Non-pigmented ciliary epithelial cell (primary cell): ENCODE measurements at places on chromosomes 5 and 9.
A peak's percentile ranks its signal among the peaks of the same experiment; 100 is the strongest.

- peak; percentile 91 for DNase-seq
Observed at GRCh38 chr9:35114113-35114839, 1.4 kb downstream of the ATOSB start.

GRCh38 chr5:172111852-172112225, 76.2 kb downstream of the STK10 start:
- peak; percentile 85 for DNase-seq

DNA sequence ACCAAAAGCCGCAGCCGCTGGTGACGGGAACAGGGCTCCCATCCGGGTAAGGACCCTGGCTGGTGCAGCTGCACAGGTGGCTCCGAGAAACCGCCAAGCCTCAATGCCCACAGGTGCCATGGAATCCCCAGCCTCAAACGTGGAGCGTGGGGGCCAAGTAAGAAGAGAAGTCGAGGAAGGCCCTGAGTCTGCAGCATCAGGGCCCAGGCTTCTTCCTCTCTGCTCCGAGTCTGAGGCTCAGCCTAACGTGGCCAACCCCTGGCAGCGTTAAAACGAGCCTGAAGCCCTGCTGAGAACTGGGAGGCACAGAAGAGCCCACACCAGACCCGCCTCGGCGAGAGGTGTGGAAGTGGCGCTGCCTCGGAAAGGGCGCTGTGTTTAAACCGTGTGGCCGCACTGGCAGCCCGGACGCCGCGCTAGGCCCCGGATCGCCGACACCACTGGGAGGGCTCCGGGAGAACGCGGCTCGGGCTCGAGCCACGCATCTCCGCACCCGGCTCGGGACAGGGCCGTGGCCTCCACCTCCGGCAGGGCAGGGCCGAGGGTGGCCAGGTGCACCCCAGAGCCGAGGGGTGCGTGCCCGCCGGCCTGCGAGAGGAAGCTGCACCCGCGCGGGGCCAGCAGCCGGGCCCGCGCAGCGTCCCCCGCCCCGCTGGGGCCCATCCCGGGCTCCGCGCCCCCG, 730 bp downstream of the ZMYND19 start:
- DNase-seq: no peak

- no peak for DNase-seq
Observed at GRCh38 chr9:35835766-35836165, 6.7 kb downstream of the TMEM8B start.

DNA sequence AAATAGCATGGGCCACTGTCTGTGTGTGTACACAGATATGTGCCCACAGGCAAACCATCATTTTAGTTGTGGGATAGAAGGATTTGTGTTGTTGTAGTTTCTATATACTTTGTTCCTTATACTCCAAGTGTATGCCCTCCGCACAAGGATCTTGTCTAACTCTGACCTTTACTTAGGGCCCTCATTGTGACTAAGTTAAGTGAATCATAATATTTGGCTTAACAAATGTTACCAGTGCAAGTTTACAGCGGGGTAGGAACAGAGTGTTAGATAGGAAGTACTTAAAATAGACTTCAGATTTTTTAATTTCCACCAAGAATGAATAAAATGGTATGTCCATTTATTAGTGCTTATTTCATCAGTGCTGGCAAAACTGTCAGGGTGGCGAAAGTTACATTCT, 29.5 kb upstream of the CYFIP2 start:
- DNase-seq: no peak
